ENCODE measurements at places on chromosomes 2 and 18.
A peak's percentile ranks its signal among the peaks of the same experiment; 100 is the strongest.

GRCh38 chr2:24469148-24469650, 21.9 kb upstream of the NCOA1 start:
- no peak for DNase-seq

GRCh38 chr2:174628528-174629169, 31.0 kb upstream of the WIPF1 start:
- no peak for DNase-seq

GRCh38 chr2:105545730-105546627, 147.1 kb upstream of the FHL2 start:
- peak; percentile 83 for DNase-seq

- DNase-seq: no peak
These were observed 43.4 kb upstream of the AQP4 start for GRCh38 chr18:26908906-26909305.

- DNase-seq: no peak
These were observed 869.4 kb upstream of the VRK2 start for GRCh38 chr2:57177176-57177575.

Measured in sciatic nerve (tissue), 2 donors.